ENCODE measurements at places on chromosomes 7 and 10. TPM values are rescaled to one million over a fixed set of nuclear protein-coding genes. Genes with fewer than 3 reads are reported as not detected.

DNA sequence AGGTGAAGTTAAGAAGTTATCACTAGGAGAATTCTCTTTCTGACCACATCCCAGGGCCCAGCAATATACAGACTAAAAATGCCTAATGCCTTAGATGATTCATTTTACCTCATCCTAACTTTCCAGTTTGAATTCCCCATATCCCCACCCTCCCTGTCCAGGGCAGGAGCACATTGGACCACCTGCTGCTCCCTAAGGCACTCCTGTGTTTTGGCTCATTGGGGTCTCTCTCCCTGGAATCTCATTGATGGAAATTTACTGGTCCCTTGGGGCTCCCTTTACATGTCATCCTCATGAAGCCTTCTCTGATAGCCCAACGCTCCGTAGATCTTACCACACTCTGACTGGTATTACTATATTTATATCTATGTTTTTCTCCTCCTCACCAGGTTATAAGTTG, 2.7 kb downstream of the IL2RA start:
- H3K27me3 ChIP-seq = no peaks in the 10 kb centered on the region
- no peak for DNase-seq
- no peaks in the 10 kb centered on the region for H3K36me3 ChIP-seq
- no peak overlapping the region for H3K4me3 ChIP-seq

- H3K4me3 ChIP-seq = no peak overlapping the region
- peaks cover 32% of the 10 kb centered on the region for H3K36me3 ChIP-seq
- no peaks in the 10 kb centered on the region for H3K27me3 ChIP-seq
Measured at GRCh38 chr7:127718340-127718679, 66.3 kb downstream of the SND1 start.

DNA sequence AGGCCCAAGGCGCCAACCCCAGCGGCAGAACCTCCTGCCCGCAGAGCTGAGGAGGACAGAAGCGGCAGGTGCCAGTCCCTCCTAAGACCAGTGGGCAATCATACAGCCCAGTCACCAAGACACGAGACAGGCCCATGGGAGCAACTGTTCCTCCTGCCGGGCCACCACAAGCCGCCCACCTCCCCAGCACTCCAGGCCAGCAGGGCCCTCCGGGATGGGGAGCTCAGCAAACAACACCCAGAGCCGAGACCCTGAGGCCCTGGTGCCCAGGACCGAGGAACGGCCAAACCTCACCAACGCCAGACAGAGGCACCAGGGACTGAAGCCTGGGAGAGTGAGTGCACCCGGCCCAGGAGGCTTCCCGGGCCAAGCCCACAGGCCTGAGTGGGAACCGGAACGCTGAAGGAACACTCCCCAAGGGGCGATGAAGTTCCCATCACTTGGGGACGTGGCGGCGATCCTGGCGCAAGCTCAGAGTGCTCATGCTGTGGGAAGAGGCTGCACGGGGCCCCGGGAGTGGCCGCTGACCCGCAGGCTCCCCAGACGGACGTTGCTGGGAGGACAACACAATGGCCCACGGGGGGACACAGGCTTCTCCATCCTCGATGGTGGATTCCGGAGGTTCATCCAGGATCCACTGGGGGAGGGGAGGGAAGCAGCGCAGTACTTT, 35.1 kb downstream of the GPER1 start:
- H3K27me3 ChIP-seq = no peaks in the 10 kb centered on the region
- H3K4me3 ChIP-seq = no peak overlapping the region
- DNase-seq = no peak
- peaks cover 6% of the 10 kb centered on the region for H3K36me3 ChIP-seq
- H3K4me1 ChIP-seq = no peaks in the 10 kb centered on the region
- no peak overlapping the region for H3K27ac ChIP-seq

GRCh38 chr7:75989500-75990388, 4.7 kb downstream of the TMEM120A start:
- no peak overlapping the region for H3K27ac ChIP-seq
- H3K27me3 ChIP-seq = no peaks in the 10 kb centered on the region
- no peak for DNase-seq

- no peak overlapping the region for H3K27ac ChIP-seq
- no peak overlapping the region for H3K4me3 ChIP-seq
- H3K4me1 ChIP-seq = no peaks in the 10 kb centered on the region
- H3K36me3 ChIP-seq = no peaks in the 10 kb centered on the region
- no peak for DNase-seq
Measured at GRCh38 chr10:69750011-69750373, 51.7 kb upstream of the COL13A1 start.

GRCh38 chr7:152081088-152081487, 55.6 kb downstream of the GALNT11 start:
- DNase-seq = peak; percentile 45
- H3K4me1 ChIP-seq = 0 out of 2 replicates have a peak, but pooled peaks cover 5% of the 10 kb centered on the region
- H3K36me3 ChIP-seq = no peaks in the 10 kb centered on the region
- H3K4me3 ChIP-seq = no peak overlapping the region
- H3K27me3 ChIP-seq = no peaks in the 10 kb centered on the region
- H3K27ac ChIP-seq = no peak overlapping the region

DNA sequence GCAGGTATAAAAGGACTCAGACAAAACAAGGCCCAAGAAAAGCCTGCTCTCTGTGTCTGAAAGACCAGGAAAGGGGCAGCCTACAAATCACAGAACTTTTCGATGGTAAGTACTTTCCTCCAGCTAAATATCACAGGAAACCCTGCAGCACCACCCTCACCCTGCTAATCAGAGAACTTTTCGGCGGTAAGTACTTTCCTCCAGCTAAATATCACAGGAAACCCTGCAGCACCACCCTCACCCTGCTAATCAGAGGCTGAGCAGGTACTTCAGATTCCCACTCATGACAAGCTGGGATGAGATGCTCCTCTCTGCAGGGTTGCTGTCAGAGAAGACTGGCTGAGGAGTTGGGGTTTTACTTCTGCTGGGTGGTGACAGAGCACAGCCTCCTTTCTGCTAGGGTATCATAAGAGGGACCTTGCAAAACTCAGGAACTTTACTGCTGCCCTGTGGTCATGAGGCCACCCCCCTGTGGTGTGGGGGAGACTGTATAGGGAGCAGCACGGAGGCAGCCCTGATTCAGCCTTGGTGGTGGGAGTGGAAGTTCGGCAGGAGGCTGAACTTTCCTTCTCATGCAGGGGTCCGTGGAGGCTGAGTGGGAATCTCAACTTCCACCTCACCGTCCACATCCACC, 7.2 kb downstream of the WDR37 start:
- H3K4me1 ChIP-seq = no peaks in the 10 kb centered on the region
- no peak overlapping the region for H3K27ac ChIP-seq
- no peaks in the 10 kb centered on the region for H3K36me3 ChIP-seq
- no peak for DNase-seq
- H3K4me3 ChIP-seq = no peak overlapping the region

DNA sequence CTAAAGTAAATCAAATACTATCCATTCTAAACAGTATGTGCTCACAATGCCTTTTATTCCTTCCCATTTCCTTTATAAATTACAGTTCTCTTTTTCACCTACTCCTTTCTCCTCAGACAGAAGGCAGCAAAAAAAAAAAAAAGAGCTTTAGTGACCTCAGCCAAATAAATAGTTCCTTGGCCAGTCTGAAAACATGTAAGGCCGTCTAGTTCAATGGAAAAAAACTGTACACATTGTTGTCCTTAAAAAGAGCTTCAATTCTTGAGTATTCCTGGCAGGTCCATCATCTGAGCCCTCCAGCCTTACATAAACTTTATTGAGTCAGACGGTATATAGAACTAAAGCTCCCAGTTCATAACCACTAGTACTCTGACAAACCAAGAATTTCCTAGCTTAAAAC, 185.4 kb downstream of the CACNA2D1 start:
- H3K4me3 ChIP-seq = no peak overlapping the region
- no peak for DNase-seq
- H3K27me3 ChIP-seq = no peaks in the 10 kb centered on the region
- no peaks in the 10 kb centered on the region for H3K4me1 ChIP-seq
- no peak overlapping the region for H3K27ac ChIP-seq

DNA sequence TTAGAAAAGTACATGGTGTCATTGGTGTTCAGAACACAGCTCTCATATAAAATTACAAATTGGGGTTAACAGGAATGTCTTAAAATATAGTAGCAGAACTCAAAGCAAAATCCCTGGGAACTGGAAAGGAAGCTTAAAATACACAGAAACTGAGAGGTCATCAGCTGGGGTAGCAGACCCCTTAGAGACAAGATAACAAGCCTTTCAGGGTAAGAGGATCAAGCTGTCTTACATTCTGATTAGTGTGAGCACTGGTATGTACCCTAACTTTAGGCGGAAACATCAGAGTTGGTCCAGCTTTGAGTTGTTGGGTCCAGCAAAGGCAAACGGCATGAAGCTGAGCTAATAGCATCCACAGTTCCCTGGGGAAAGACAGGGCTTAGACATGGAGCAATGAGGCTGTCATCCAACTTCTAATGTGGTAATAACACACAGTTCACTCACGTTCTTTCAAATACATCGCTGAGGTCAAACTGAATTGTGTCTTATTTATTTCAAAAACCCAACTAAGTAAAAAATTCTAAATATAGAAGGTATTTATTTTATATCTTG, 32.6 kb downstream of the ARHGAP21 start:
- H3K27me3 ChIP-seq = no peaks in the 10 kb centered on the region
- no peak overlapping the region for H3K27ac ChIP-seq
- H3K4me3 ChIP-seq = no peak overlapping the region
- H3K4me1 ChIP-seq = no peaks in the 10 kb centered on the region

DNA sequence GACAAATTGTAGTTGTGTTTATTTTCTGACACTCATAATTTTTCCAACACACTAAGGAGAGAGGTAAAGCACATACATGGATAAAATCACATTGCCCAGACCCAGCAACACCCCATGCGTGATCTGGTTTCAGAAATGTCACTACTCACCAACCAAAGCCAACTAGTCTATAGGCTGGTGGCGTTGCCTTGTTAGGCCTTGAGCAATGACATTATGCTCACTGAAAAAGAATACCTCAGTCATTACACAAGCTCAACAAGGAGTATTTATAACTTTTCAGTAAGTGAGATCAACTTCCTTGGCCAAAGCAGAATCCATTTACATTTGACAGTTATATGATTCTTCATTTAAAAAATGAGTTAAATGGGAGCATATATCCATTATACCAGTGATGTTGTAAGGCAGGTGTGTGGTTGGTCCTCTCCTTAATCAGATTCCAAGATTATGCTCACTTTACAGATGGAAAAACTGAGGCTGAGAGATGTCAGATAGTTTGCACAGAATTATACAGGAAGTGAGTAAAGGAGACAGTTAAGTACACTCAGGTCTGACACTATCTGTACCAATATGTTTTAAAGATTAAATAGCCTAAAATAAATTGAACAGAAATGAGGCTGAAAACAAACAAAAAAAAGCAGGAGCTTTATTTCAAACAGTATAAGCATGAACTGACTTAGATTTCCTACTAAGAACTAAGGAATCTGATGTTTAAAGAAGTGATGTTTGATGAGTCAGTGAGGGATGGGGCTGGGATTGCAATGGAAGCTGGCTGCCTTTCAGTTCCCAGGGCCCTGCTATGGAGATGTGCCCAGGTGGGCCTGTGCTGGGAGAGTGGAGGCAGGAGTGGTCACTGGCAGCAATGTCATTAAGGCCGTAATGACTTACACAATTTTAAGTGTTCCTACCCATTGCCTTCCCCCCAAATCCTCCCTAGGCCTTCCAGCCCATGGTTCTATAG, 118.3 kb downstream of the RAPGEF5 start:
- no peak overlapping the region for H3K27ac ChIP-seq
- no peaks in the 10 kb centered on the region for H3K36me3 ChIP-seq
- DNase-seq = no peak
- H3K27me3 ChIP-seq = no peaks in the 10 kb centered on the region

DNA sequence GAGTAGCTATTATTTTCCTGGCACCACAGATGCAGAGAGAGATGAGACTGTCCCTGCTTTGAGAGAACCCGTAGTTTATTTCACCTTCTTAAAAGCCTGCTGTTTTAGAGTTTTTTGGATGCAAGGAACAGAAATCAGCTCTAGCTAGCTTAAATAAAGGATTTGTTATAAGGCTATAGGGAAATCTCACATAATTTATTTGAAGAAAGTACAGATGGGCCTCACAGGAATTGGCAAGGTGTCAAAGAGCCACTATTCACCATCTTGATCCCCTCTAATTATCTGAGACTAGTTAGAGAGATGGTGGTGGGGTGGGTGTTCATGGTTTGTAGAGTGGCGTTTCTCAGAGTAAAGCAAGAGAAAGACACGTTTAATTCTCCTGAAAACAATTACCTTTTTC, 7.3 kb downstream of the KMT2E start:
- no peaks in the 10 kb centered on the region for H3K36me3 ChIP-seq
- DNase-seq = no peak
- peaks cover 40% of the 10 kb centered on the region for H3K4me1 ChIP-seq
- H3K27me3 ChIP-seq = no peaks in the 10 kb centered on the region

DNA sequence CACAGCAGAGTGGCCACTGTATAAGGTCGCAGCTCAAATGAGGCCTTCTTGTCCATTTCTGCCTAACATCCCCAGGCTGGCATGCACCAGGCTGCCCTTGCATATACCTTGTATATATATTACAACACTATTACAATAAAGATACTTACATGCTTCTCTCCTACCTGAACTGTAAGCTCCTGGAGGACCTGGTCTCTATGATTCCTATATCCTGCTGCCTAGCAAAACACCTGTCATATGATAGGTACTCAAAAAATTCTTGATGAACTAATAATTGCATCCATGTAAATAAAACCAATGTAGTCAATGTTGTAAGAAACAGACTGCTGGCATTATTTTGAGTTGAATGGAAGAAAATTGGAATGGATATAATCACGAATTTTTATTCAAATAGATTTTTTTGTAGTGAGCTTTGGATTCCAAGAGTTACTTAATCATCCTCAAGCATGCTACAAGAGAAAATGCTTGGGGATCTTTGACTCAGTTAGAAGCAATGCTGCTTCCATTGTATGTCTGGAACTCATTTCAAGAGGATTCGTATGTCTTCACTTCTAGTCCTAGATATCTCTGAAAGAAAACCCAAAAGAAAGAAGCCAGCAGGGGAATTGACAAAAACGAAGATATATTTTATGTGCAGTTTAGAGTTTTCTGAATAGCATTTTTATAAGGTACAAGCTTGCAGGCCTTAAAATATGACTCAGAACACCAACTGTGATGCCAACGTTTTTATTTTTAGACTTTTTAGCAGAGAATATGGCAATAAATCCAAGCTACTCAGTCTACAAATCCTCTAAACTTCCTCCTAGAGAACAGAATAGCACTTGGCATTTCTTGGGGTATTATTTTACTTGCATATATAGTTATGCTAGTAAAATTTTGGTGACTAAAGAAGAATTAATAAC, 53.1 kb downstream of the OSBPL3 start:
- H3K27me3 ChIP-seq = no peaks in the 10 kb centered on the region
- H3K36me3 ChIP-seq = peaks cover 10% of the 10 kb centered on the region
- no peak overlapping the region for H3K4me3 ChIP-seq
- H3K27ac ChIP-seq = peak overlapping the region; percentile 28
- DNase-seq = no peak

- H3K4me1 ChIP-seq = no peaks in the 10 kb centered on the region
- H3K27ac ChIP-seq = no peak overlapping the region
- H3K36me3 ChIP-seq = no peaks in the 10 kb centered on the region
Measured at GRCh38 chr7:149802966-149803365, 29.6 kb upstream of the ZNF467 start.

Gene MYH16
- 11.7 TPM for total RNA-seq

Gene RBP3
- total RNA-seq = not detected
